Fibroblast of skin of left quadriceps (primary cell): ENCODE measurements at places on chromosomes 3 and 15.

DNA sequence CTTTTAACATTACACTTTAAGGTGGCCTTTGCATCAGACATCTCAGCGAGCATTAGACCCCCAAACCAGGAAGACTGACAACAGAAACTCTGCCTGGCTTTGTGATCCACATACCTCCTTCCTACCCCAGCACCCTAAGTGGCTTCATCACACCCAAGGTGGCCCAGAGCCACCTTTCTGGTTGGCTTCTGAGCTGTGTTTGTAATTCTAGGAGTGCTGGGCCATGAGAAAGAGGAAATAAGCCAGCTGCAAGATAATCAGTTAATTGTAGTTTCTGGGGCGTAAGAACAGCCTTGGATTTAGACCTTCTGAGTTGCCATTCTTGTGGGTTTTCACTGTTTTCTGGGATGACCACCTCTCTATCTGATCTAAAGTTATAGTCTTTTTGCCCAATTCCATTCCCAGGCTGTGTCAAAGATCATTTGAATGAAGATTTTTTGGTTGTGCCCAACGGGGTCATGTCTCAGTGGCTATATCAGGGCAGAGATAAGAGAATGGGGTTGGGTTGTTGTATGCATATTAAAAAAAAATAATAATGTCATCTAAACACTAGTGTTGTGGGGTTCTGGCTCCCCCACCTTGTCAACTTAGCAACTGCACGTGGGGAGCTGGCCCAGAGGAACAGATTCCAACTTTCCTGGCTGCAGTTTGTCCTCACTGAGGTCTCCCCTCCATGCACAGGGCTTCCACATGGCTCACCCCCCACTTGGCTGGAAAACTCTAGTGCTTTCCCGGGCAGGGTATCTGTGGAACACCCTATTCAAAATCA is 234.8 kb upstream of the WNT5A start:
- DNase-seq, result no peak

DNA sequence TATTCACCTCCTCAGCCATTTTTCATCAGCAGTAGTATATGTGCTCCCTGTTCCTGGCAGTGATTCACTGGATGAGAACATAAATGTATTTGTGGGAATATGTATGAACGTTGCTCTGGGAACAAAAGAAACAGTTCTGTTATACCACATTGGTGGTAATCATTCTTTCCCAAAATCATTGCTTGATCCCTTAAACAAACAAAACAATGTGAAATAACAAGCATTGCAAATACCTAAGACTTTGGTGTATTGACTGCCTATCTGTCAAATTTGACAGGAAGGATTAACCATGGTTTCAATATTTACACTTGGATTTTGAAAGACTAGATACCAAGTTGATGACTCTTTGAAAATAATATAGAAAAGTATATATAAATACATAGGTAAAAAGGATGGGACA is 284.1 kb downstream of the FHIT start:
- DNase-seq, result no peak

DNA sequence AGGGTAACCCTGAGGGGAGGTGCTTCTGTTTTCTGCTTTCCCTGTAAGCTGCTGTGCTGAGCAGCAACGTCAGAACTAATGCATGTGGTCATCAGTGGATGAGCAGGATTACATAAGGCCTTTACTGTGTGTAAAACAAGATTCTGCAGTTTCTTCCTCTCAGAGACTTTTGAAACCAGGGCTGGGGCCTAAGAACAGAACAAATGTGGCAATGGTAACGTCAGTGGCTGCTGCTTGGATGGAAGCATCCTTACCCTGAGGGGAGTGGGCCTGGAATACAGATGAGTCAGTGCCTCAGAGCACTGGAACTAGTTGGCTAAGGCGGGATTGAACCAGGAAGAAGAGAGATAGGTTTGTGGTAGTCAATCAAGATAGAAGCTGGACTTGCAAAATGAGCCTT is 180.2 kb upstream of the KCNH8 start:
- DNase-seq, result no peak

DNA sequence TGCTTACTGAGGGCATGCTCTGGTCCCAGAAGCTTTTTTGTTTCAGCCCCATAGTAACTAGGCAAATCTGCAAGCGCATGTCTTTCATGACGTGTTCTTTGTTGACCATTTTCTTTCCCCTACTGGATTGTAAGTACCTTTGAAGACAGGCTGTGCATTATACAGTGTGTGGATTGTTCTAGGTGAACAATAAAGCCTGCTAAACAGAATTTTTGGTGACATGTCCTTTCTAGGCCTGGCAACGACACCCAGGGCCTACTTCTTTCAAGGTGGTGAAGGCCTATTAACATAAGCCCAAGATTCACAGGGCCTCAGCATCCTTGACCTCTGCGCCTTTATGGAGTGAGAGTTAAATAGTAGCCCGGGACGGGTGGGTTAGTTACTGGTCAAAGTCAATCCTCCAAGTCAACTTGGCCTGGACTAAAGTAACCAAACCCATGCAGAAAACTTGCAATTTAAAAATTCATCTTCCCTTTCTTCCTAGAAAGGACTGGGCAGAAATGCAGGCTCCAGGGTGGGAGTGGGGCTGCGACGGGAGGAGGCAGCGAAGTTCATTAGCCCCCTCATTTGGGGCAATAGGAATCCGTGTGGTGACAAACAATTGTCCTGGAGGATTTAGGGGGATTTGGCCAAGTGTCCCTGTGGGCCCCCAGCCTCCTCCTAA is 37.6 kb upstream of the TRIM71 start:
- no peak for DNase-seq

DNA sequence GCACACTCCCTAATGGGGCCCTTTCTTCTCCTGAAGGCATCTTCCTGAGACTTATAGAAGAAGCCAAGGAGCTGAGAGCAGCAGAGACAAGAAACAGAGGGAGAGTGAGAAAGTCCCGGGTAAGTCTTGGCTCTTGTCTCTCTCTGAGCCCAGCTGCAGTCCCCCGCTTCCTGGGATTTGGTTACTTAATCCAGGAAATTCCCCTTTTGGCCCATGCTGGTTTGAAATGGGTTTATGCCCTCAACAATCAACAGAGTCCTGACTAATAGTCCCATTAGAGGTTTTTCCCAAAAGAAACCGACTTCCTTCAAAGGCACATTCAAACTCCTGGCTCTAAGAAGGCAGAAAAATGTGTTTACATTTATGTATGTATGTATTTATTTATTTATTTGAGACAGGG is 22.0 kb downstream of the TMEM158 start:
- DNase-seq, result peak; percentile 33

DNA sequence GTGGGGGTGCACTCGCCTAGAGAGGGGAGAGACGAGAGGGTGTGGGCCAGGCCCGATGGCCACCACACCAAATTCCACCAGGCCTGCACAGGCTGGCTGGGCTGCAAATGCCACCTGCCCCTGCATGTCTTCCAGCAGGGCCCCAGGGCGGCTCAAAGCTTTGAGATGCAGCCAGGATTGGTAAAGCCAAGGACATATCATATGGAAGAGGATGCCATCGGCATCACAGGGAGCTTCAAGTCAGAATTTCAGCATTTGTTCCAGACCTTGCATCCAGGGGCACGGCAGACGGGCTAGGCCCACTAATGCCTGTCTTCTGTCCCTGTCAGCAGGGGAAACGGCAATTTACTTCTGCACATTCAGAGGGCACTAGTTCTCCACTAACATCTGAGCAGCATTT is 97.8 kb downstream of the NUP210 start:
- DNase-seq, result no peak

- DNase-seq, result no peak
These were observed 272.9 kb upstream of the CTDSPL start for GRCh38 chr3:37588758-37589157.

DNA sequence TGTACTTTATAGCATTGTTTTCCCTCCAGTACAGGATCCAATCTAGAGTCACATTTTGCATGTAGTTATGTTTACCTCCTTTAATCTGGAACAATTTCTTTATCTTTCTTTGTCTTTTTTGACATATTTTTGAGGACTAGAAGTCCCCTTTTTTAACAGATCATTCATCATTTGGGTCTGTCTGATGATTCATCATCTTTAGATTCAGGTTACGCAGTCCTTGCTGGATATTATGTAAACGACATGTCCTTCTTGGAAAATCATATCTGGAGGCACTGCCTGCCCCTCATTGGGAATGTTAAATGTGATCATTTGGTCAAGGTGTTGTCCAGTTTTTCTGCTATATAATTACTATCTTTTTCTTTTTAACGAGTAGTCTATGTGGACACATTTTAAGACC is 18.3 kb downstream of the TGM4 start:
- DNase-seq, result no peak

GRCh38 chr15:41855261-41855961 is 16.8 kb downstream of the PLA2G4B start:
- no peak for DNase-seq

GRCh38 chr15:98233873-98234272 is 273.4 kb downstream of the ARRDC4 start:
- no peak for DNase-seq

DNA sequence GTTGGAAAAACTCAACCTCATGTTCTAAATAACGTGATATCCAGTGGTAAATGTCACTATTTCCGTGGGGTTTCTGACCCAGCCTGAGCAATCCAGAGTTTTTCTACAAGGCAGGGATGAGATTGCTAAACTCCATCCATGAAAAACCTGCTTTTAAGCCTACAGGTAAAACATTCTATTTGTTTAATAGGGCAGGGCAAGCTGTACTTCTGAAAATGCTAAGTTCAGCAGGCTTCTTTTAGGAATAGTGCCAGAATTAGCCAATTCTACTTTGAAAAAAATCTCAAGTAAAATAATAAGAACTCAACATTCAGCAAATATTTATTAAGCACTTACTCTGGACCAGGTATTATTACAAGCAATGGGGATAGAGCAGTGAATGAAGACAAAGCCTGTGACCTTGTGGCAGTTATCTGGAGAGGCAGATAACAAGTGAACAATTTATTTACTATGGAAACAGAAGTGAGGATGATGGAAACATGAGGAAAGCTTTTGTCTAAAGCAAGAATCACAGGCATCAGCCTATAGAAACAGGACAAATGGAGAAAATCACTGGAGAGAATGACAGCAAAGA is 13.3 kb downstream of the RPSA start:
- no peak for DNase-seq

DNA sequence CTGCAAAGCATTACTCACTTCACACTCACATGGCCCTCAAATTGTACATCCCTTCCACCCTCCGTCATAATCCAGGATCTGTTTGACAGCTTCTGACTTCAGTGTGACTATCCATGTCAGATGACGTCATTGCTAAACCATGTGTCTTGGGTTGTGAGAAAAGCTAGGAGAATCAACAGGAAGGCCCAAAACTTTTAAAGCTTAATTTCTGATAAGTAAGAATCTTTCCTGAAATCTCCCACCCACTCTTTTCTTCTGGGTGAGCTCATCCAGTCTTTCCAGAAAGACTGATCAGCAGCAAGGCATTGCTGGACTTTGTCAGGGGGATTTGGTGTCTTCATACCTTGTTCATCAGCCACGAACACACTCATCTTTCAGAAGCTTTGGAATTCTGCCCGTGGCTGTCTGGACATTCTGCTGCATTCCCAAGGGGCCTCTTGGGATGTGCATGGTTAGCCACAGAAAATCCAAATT is 11.5 kb upstream of the LMCD1 start:
- peak; percentile 100 for DNase-seq

GRCh38 chr15:48367483-48367882 is 36.3 kb downstream of the DUT start:
- DNase-seq, result no peak

DNA sequence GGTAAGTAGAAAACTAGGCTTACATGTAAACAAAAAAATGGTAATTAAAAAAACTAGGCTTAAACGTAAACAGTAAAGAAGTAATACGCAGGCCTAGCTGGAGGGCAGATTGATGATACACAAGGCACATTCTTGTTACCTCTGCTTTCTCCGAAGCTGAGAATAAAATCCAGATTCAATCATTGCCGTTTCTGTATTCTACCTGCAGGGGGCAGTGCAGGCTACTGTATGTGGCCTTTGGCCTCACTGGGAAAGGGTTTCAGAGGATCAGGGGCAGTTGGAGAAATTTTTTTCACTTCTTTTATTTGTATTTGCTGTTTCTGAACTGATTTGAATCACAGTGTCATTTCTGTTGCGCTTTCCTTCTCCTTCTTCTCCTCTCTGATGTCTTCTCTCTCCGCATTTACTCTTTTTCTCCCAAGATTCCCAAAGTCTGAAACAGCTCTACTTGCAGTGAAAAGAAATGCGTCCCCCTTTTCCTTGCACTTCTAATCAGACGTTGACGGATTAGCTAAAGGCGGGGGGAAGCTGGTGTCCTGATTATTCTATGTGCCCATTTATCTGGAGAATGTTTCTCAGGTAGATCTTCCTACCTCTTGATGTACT is 67.1 kb upstream of the MCTP2 start:
- DNase-seq, result peak; percentile 53

GRCh38 chr15:69446953-69447352 is 5.7 kb upstream of the RPLP1 start:
- DNase-seq, result no peak

DNA sequence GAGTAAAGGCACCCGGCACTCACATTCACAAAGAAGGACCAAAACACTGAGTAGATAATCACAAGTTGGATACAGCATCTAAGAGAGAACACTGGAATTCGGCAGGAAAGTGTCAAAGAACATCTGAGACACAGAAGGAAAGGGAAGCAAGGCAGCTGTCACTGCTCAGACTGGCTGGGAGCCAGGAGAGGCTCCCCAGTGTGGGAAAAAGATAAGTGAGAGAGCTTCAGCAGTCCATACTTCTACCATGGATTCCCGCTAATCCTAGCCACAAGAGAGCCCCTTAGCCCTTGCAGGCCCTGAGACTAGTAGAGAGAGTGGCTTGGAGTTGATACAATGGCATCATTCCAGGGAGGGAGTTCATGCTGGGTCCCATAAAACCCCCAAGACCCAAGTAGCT is 36.7 kb upstream of the CP start:
- DNase-seq, result no peak

DNA sequence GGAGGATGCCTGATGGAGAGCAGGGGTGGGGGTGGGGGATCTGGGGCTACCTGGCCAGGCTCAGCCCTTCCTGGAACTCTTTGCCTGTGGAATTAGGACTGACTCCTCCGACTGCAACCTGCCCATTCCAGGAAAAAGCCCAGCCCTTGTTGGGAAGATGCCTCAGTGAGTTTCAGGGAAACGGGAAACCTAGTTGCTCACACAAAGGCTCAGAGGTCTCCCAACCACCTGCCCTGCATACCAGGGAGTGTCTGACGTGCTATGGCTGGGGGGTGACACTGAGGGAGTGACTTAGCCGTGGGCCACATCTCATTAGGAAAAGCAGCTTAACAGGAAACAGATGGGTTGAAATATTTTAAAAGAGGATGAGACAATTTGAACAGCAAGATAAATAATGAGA is 27.9 kb downstream of the CYP8B1 start:
- DNase-seq, result no peak

DNA sequence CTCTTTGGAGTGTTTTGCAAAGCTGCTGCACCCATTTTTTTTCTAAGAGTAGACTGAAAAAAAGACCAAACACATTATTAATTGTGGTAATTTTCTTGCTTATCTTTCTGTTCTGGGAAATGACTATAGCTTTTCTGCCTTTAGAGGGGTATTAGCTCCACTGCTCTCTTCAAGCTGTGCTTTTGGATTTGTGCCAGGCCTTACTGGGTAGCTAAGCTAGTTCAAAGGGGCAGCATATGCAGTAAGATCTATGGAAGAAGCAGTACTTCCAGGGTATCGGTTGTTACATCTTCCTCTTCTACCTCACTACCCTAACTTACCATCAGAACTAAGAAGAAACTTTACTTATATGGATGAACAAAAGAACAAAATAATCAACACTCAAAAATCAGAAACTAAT is 28.7 kb upstream of the ARIH1 start:
- DNase-seq, result no peak
